ENCODE measurements at places on chromosomes 3 and 15.

- no peak for DNase-seq
These were observed 96.7 kb upstream of the PTPRG start for GRCh38 chr3:61464518-61465140.

DNA sequence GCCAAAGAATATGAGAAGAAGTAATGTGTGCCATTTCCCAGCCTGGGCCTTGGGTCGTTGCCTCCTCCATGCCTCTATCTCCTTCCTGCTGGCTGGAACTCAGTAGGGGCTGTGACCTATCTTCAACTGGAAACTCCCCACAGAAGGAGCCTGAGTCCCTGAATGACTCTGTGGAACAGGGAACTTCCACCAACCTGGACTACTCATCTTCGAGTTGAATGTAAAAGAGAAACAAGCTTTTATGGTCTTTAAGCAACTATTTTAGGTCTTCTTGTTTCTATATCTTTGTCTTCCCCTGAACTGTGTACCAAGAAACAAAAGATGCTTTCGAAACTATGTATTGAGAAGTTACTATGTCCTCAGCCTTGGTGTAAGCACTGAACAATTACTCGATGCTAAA is 355.3 kb upstream of the NR2F2 start:
- DNase-seq = no peak

- DNase-seq = no peak
These were observed 63.5 kb upstream of the FSIP1 start for GRCh38 chr15:39846108-39846507.

DNA sequence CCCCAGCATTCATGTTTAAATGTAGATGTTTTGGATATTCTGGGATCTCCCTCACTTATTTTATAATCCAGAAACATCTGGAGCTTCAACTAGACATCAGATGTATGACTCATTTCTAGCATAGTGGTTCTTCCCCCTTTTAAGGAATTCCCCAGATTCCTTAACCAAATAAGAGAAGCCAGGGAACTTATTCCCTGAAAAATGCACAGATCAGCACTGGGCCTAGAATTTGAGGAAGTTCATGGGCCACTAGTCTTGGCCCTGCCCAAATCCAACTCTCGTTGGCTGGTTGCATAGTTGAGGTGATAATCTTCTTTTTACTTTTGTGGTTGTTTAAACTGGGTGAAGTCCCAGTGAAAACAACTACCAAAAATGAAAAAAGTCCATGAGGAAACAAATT is 20.4 kb downstream of the RARRES1 start:
- DNase-seq = no peak

DNA sequence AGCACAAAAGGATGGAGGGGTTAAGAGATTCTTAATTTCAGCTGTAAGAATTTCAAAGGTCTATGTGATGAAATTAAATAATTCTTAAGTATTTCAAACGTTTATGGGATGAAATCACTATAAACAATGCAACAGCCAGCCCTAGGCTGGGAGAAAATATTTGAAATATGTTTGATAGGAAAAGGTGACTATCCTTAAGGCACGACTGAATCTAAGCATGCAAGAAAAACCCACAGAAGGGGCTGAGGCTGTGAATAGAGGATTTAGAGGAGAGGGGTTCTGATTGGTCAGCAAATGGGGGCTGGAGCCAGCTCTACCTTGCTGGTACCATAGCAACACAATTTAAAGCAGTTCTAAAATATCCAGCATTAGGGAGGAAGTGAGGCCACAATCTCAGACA is 220.8 kb upstream of the ATP10A start:
- DNase-seq = no peak

Measured in stimulated activated CD8-positive, alpha-beta memory T cell treated with anti-CD3 and anti-CD28 coated beads, Interleukin-12 subunit alpha, Interleukin-12 subunit beta, amount 100 ng/mL, for 4 hours (primary cell).